ENCODE measurements at places on chromosomes 1 and 21.

DNA sequence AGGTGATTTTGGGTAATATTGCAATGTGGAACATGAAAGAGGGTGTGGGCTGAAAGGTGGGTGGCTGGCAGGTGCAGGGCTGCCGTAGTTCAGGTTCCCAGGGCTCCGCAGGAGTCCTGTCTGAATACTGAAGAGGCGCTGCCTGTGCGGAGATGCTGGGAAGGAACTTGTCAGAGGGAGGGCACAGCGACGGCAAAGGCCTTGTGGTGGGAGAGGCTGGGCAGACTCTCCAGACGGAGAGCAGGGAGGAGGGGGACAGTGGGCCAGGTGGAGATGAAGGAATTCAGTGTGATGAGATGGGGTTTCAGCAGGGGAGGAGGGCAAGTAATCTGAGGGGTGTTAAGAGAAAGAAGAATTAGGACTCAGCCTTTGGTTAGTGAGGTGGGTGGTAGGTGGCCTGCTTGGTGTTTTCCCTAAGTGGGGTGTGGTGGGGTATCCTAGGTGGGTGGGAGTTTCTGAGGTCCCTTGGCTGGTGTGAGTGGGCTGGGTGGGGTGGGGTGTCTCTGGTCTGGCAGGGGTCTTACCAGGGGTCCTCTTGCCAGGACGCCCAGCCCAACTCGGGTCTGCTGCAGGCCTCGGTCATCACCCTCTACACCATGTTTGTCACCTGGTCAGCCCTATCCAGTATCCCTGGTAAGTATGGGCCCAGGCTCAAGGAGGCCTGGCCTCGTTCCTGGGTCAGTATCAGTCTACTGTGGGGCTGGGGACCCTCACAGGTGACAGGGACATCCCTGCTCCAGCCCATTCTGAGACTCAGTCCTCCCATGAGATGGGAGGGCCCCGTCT, 15.6 kb downstream of the SERINC2 start:
- DNase-seq, result no peak

- no peak for DNase-seq
These were observed 76.4 kb downstream of the DSCAM start for GRCh38 chr21:40770435-40771055.

DNA sequence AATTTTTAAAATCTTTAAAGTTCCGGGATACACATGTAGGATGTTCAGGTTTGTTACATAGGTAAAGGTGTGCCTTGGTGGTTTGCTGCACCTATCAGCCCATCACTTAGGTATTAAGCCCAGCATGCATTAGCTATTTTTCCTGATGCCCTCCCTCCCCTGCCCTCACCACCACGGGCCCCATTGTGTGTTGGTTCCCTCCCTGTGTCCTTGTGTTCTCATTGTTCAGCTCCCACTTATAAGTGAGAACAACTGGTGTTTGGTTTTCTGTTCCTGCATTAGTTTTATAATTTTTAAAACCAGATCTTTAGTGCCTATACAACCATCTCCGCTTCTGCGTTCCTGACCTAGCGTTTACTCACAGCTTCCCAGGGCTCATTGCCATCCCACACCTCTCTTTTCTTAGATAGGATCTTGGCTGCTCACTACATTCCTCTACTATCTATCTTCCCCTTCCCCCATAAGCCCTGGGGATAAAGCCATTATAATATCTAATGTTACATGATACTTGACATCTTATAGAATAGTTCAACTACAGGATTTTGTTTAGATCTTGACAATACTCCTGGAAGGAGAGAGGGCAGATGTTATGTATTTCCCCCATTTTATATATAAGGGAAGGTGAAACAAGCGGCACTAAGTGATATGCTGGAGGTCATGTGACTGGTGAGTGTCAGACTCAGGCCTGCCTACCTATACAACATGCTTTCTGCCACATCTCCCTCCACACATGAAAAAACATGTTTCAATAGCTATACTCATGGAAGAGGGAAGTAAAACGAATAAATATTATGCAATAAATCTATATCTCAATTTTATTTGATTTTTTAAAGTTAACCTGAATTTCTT, 52.3 kb upstream of the DNAJC6 start:
- no peak for DNase-seq

- no peak for DNase-seq
These were observed 274.9 kb downstream of the RRAGC start for GRCh38 chr1:38584448-38585355.

GRCh38 chr1:115347282-115347681, 9.2 kb upstream of the NGF start:
- no peak for DNase-seq

DNA sequence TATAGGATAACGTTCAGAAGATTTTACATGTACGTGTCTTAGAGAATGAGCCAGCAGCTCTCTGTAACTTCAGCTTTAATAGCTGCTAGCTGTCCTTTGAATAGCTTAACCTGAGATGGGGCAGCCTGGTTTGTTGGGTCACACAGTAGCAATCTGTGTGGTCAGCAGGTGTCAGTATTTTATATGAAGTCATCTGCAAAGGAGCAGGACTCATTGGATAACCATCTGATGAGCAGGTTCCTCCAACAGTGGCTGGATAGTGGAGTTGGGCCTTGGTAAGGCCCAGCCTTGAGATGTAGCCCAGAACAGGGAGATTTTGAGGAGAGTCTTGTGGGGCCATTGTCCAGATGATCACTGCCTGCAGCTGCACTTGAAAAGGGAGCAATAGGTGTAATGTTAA, 6.4 kb downstream of the GSTM5 start:
- no peak for DNase-seq

Measured in germinal center (tissue), 1 donor.